ENCODE measurements at places on chromosomes 2 and 18.

DNA sequence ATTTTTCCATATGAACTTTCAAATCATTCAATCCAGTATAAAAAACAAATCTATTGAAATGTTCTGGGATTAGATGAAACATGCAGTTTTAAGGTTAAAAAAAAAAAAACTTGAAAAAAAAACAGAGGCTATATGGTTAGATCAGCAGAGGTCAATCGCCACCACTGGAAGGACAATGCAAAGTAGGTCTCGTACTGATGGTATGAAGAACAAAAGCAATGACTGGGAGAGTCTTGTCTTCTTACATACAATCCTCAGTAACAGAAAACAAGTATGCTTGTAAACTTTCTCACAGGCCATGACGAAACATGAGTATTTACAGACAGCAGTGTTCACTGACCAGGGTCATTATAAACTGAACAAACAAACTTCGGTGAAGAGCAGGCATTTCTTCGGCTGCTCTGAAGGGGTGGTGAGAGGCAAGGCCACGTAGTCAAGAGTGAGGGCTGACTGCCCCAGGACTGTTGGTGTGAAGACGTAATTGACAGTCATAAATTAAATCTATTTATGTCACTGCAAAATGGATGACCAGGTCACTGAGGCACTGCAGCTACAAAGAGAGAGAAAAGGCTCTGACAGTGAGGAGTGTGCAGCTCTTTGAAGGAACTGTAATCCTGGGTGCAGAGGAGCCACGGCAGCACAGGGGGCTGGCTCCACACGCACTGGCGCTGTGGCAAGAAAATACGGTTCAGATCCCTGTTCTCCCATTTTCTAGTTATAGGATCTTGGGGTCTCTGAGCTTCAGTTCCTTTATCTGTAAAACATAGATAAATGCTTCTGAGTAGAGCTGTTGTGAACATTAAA lies 60.0 kb downstream of the NXPH2 start:
- no peak for DNase-seq

DNA sequence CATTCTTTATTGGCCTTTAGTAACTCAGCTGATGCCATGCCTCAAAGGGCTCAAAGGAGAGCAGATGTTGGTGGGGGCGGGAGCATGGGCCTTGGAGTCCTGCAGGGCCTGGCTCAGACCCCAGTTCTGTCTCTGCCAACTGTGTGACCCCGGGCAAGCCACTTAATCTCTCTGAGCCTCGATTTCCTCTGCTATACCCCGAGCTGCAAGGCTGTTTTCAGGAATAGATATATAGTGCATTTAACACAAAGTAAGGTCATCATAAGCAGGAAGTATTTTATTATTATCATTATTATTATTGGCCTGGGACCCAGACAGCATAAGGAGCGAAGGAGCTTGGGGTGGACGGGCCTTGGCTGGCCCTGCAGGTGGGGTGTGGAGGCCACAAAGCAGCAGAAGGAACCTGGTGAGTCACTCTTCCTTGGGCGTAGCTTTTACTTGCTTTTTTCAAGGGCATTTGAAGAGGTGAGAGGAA lies 162.7 kb downstream of the INHBB start:
- no peak for DNase-seq

GRCh38 chr2:46171996-46172546 lies 125.1 kb upstream of the EPAS1 start:
- DNase-seq: no peak

DNA sequence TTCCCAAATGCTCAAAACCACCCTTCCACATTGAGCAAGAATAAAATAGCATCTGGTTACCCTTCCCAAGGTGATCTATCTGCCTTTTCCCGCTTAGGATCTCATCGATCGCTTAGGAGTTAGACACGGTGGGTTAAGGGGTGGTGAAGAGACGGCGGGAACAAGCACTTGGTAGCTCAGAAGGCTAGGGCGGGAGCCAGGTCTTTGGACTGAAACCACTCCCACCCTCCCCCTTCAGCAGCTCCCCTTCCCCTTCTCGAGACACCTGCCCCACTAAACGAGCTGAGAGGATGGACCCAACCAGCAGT lies 513 bp downstream of the THOC1 start:
- DNase-seq: no peak

- no peak for DNase-seq
These were observed 144.2 kb upstream of the NABP1 start for GRCh38 chr2:191533693-191534180.

- DNase-seq: no peak
These were observed 300.6 kb downstream of the TDRD15 start for GRCh38 chr2:21424375-21424774.

DNA sequence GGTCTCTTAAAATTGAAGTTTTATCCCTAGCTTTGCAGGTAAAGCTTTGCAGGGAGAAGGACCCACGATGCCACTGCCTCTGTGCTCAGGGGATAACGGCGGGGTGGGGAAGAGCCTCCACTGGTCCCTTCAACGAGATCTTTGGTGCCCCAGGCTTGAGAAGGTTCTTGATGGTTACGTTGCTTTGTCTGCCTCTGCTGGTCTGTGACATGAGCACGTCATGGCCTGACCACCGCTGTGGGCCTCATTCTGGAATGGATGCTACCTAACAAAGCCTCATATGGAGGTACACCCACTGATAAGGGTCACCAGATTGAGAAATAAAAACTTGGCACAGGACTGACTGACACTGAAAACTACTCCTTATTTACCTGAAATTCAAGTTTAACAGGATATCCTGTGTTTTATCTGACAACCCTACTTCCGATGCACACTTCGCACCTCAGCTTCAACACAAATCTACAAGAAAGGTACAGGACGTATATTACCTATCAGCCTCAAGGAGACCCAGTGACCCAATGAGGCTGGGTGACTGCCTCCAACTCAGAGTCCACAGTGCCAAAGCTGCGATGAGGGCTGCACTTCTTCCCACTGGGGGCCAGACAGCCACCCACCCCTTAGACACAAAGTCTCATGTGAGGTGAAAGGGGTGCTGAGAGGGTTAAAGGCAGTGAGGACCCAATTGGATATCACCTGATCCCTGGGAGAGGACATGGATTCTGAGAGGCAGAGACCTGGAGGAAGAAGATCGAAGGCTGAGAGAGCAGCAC lies 64.9 kb downstream of the EIPR1 start:
- DNase-seq: no peak

DNA sequence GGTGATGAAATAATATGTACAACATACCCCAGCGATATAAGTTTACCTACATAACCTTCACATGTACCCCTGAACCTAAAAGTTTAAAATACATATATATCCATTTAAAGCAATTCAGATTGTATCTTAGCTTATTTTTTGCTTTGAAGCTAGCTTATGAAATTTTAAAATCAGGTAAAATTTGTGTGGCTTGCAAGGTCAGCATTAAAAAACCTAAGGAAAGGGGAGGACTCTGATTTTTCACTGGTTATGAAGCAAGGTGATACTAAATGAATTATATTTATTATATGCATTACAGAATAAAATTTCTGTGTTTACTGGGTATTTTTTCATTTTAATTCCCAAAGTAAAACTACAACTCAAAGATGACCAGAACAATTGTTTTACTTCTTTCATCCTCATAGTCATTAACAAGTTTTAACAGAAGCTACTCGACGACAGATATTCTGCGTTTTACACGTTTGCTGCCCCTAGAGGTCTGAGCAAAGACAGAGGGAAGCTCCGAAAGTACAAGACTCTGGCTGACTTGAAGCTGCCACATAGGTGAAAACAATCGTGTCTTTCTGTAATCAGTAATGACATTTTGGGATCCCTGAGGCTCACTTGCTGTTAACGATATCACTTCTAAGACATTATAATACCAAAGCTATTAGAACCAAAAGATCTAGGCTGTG lies 17.1 kb downstream of the PKP4 start:
- DNase-seq: no peak

DNA sequence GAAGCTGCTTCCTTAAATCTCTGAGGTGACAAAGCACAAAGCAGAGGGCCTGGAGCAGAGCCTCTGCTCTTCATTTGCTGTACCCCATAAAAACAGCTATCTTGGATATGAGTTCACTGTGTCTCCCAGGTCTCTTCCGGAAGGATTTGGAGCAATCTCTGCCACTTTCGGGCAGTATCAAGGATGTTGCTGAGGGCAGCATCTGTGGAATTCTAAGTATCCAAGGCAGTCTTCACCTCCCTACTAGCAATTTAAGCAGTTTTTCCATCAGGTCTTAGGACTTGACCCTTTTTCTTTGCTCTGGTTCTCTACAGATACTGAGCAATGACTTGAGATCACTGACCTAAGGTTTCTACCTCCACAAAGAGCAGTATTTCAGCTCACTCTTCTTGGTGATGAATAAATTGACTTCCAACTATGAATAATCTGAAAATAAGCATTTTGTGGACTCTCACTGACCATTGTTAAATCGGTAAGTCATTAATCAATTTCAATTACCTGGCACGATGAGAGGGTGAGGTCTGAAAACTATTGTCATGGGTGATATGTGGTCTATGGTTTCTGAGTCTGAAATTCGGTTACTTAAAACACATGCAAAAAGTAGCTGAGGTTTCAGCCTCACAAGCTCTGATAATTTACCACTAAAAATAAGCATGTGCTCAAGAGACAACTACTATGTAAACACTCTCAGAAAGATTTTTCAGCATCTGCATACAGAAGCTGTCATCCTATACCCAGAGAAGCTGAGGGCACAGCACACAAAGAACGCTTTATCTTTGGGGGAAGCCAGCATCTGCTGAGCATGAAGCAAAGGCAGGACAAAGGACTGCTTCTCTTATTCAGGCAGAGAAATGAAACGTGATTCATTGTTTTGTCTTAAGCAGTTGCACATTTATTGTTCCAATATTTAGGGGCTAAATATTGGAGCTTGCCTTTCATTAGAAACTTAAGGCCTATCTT lies 32.1 kb upstream of the SPATS2L start:
- DNase-seq: peak; percentile 92

GRCh38 chr2:130370490-130370889 lies 14.6 kb downstream of the PTPN18 start:
- no peak for DNase-seq

DNA sequence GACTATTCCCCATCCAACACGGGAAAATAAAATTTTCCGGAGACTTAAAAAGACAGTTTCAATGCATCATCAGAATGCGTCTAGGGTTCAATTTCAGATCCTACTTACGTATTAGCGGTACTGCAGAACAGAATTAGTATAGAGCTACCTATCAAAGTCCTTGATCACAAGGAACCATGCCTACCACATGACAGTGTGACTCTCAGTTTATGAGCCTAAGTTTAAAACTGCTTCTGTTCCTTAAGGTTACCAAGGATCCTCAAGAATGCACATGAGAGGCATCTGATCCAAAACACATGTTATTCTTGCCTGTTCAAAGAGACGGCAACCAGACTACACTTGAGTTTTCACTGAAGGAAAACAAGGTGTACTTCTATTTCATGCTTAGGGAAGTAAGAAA lies 369.7 kb downstream of the EPHA4 start:
- DNase-seq: no peak

DNA sequence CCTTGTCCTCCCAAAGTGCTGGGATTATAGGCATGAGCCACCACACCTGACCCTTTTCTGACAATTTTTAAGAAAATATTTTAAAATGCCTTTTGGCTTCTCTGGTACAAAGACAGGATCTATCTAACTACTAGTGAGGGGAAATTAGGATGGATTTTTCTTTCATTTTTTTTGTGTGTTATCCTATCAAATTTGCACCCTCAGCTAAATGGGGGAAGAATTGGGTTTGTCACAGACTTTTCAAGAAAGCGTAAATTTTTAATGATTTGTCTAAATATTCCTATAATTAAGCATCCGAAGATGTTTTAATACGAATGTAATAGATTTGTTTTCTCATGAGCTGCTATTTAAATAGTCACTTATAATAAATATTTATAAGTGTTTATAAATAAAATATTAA lies 340.0 kb upstream of the ETAA1 start:
- no peak for DNase-seq

DNA sequence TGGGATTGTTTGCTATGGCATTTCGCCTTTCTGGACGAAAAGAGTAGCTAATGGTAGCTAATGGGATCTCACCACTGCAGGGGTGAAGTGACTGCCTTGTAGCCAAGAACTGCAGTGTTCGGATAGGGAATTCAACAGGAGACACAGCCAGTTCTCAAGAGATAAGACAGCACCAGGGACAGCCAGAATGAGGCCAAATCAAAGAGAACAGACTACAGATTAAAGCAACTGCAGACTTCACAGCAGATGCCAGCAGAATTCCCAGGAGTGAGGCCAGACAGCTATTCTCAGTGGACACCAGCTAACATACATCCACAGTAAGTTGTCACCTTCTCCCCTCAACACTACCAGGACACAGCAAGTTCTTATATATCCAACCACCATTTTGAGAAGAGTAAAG lies 124.0 kb downstream of the PLA2R1 start:
- no peak for DNase-seq

DNA sequence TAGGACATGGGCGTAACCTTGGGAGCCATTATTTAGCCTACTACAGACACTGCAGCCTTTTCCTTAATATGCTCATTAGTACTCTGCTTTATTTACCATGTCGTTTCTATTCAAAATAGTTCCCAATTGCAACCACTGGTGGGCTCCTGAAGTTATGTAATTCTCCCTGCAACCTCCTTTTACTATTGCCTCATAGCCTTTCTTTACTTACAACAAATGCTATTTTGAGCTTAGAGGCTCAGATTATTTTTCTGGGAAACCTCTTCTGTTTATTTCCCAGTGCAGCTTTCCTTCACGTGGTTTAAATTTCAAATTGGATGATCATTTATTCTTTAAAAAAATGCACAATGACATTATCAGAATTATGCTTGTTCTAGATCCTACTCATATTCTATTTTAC lies 492.3 kb upstream of the TMEFF2 start:
- DNase-seq: no peak

- DNase-seq: no peak
These were observed 32.6 kb upstream of the KCMF1 start for GRCh38 chr2:84938194-84938879.

GRCh38 chr18:274313-274712 lies 6.5 kb upstream of the THOC1 start:
- no peak for DNase-seq

- DNase-seq: no peak
These were observed 944.8 kb upstream of the CNTNAP5 start for GRCh38 chr2:123080331-123080730.

DNA sequence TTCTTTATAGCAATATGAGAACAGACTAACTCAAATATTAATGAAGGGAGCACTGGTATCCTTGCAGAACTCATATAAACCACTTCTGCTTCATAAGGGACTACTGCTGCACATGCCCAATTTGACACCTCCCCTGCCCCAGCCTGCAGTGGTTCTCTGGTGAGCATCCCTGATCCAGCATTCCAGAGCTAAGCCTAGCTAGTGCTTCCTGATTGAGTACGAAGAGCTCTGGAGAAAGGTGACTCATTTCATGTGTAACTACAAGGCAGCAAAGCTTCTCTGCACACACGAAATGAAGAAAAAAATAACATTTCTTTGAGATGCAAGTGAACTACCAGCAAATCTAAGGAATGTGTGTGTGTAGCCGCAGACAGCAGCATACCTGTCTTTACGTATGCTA lies 22.8 kb upstream of the ADNP2 start:
- DNase-seq: no peak

GRCh38 chr18:79788734-79789085 lies 9.0 kb upstream of the KCNG2 start:
- DNase-seq: no peak

DNA sequence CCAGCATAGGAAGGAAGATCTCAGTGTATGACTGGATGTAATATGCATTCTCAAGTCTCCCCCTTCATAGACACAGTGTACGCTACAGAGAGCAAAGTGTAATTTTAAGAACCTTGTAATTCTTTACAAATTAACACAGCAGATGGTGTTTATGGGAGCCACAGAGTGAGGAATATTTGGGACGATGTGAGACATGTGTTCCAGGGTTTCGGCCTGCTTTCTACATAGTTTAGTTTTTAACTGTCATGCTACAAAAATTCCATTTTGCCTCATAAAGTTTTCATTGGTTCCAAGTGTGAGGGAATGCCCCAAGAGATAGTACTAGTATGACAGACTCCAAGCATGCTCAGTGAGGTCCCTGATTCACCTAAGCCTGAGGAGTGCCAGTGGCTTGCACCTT lies 76.2 kb upstream of the LRRTM1 start:
- DNase-seq: no peak

Measured in COLO829 (cell line).